Thyroid gland (tissue), 4 donors: ENCODE measurements at places on chromosomes 12 and 14. TPM values are rescaled to one million over a fixed set of nuclear protein-coding genes. Genes with fewer than 3 reads are reported as not detected.

- DNase-seq = no peak
Observed at GRCh38 chr12:8088574-8088973, 6.5 kb downstream of the NECAP1 start.

Gene STXBP6
- 44.1 TPM for total RNA-seq

DNA sequence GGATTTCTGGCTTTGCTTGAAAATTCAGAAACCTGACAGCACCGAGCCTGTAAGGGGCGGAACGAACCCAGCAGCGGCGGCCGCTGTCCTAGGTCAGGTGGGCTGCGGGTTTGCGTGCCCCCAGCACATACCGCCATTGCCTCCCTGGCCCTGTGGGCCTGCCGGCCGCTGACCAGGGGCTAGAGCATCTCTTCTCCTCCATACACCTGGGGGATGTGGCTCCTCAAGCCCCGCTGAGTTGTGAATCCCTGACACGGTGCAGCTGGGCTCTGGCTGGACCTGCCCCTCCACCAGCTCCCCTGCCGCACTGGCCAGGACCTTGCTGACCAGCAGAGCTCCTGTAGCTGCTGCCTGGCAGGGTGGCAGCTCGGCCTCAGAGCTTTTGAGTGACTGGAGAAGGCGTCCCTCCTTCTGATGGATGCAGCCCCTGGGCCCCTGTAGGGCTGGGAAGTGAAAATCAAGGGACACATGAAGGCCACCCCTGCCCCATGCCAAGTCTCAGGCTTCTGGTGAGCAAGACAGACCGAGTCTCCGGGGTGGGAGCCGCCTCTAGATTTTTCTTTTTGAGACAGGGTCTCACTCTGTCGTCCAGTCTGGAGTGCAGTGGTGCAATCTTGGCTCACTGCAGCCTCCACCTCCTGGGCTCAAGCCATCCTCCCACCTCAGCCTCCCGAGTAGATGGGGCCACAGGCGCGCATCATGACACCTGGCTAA, 184.9 kb upstream of the SFSWAP start:
- no peak for DNase-seq

Gene GTF2A1
- 35.7 TPM for total RNA-seq

GRCh38 chr14:32576088-32576795, 247.1 kb downstream of the AKAP6 start:
- DNase-seq = peak; percentile 22

GRCh38 chr12:106265116-106265515, 17.3 kb upstream of the CKAP4 start:
- no peak for DNase-seq

DNA sequence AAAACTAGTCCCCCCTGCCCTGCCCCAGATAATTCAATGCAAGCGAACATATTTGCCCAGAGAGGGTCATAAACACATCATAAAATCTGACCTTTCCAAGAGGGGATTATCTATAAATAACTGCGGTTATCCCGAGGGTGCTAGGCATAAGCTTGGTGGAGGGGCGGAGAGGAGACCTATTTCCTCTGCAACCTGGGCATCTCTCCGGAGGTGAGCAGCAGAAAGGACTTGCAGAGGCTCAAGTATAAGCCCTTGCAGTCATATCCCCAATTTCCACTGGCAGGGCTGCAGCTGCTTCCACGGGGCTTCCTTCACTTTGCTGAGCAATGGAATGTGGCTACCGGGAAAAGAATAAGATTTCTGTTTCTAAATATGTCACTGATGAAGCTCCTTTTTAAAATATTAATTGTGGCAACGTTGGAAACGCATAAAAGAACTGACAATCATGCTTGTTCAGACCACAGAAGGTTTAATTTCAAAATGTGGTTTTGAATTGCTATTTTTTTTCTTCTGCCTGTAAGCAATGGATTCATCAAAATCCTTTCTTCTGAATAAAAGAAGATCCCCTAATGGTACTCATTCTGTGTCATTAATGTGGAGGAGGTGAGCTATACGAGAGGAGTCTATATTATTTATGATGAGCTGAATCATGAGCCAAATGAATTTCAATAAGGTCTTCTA, 268.9 kb upstream of the ATP2B1 start:
- DNase-seq = no peak

Gene MYH6
- total RNA-seq = not detected

Gene NINJ2
- total RNA-seq = 1.2 TPM

- DNase-seq = no peak
Observed at GRCh38 chr12:50533971-50534370, 29.2 kb downstream of the DIP2B start.

DNA sequence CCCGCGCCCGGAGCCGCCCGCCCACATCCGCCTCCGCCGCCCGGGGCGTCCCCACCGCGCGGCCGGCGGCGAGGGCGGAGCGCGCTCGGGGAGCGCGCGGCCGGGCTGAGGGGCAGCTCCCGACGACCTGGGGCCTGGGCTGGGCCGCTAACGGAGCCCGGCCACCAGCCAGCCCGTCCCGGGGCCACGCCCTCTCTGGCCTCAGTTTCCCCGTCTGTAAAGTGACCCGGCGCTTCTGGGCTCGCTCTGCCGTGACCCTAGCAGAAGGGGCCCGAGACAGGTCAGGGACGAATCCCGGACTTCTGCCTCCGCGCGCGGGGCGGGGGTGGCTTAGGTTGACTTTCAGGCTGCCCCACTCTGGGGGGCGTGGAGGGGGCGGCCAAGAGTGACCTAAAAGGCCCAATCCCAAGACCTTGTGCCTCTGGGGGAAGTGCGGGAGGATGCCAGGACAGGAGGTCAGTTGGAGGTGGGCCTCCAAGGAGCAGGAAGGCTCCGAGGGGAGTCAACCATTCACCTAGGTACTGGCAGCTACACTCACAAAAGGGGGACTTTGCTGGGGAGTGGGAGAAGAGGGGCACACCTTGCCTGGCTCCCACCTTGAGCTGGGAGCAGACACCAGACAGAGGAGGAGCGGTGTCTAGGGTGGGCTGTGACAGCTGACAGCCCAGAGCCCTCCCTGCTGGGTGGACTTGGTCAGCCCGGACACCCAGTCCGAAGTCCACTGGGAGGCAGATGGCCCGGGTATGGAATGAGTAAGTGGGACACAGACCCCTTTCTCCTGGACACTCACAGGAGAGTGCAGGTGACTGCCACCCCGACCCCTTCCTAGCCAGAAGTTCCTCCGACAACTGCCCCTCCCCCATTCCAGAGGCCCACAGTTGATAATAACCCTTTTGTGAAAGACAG, 486 bp upstream of the AKT1 start:
- peak; percentile 59 for DNase-seq

DNA sequence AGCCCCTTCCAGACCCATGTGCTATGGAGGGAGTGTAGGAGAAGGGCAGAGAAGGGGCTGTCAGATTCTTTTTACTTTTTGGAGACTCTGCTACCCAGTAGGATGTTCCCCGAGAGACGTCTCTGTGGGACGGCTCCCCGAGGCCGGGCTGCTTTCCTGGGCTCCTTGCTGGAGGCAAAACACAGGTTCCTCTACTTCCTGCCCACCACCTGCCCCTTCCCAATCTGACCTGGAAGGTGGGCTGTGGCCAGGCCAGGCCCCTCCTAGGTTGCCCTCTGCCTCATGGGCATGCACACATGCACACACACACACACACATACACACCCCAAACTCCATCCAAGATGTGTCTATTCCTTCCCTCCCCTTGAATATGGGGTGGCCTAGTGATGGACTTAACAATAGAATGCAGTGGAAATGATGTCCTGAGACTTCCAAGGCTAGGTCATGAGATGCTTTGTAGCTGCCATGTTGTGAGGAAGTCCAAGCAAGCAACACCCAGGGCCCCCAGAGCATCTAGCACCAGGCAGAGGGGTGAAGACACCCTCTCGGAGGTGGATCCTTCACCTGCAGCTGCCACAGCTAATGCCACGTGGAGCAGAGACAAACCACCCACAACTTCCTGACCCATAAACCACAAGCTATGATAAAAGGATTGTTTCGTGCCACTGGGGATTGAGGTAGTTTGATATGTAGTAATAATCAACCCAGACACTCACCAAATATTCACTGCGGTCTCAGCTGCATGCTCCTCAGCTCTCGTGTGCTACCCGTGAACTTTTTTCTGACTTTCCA, 1.6 kb upstream of the ASB2 start:
- DNase-seq = no peak

Gene ABCC9
- total RNA-seq = 12.9 TPM

Gene WIF1
- total RNA-seq = not detected

GRCh38 chr14:49679271-49679670, 8.7 kb downstream of the POLE2 start:
- DNase-seq = no peak

DNA sequence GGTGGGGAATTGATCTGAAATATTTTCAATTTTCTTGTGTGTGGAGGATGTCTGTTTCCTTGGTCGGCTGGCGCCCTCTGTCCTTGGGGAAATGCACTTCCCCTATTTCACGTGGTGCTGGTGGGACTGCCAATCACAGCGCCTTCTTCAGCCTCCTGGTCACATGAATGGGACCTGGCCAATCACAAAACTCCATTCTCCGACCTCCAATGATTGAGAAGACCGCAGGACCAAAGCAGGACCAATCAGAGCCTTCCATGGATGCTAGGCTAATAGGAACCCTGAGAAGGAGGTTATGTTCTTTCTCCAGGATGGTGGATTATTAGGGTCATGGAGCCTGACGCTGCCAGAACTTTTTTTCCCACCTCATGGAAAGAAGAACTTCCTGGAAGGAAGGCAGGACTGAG, 188.7 kb downstream of the TTC8 start:
- no peak for DNase-seq

DNA sequence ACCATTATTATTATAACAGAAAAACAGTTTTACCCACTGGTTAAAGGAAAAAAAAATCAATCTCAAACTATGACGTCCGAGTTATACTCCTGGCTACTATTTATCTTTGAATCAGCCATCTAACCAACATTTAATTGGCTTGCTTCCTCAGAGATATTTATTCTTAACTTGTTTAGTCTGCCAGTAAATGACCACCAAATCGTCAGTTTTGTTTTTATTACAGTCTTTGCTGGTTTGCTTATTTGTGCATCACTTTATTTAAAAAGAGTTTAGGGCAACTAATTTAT, 71.2 kb downstream of the RASSF8 start:
- no peak for DNase-seq

GRCh38 chr12:113130457-113131135, 5.0 kb downstream of the RASAL1 start:
- peak; percentile 88 for DNase-seq

GRCh38 chr14:88993946-88994345, 169.5 kb downstream of the TTC8 start:
- DNase-seq = peak; percentile 8

GRCh38 chr12:57087010-57087690, 1.8 kb upstream of the NAB2 start:
- peak; percentile 95 for DNase-seq

- no peak for DNase-seq
Observed at GRCh38 chr14:60753264-60754119, 18.9 kb downstream of the MNAT1 start.

Gene SPIC
- total RNA-seq = not detected

DNA sequence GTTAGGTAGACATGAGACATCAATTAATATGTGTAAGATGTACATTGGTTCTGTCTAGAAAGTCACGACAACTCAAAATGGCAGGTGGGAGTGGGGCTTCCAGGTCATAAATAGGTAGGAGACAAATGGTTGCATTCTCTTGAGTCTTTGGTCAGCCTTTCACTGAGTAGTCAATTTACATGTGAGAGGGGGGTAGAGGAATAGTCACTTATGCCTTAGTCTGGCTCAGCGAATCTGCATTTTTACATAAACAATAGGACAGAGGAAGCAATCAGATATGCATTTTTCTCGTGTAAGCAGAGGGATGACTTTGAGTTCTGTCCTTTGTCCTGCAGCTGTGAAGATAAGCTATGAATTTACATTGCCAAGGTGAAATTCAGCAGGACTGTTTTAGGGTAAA, 27.8 kb upstream of the UNC79 start:
- no peak for DNase-seq

GRCh38 chr12:102454808-102455760, 25.3 kb downstream of the IGF1 start:
- DNase-seq = peak; percentile 59

DNA sequence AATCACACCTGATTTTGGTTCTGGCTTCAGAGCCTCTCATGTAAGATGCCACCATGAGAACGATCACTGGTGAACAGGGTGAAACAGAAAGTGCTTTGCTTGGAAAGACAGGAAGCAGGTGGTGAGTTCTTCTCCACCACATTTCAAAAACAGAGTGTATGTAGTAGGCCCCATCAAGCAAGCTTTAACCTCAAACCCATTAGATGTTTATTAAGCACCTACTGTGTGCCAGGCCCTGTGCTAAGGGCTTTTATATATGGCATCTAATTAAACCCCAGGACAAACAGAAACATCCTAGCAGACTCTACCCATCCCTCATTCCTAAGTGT, 47.8 kb upstream of the MED13L start:
- no peak for DNase-seq

DNA sequence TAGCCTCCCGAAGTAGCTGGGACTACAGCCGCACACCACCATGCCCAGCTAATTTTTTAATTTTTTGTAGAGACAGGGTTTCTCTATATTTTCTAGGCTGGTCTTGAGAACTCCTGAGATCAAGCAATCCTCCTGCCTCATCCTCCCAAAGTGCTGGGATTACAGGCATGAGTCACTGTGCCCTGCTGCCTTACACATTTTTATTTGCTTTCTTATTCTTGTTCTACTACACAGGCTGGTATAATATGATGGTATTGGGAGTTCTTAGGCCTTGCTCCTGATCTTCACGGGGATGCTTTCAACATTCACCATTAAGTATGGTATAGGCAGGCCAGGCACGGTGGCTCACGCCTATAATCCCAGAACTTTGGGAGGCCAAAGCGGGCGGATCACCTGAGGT, 21.2 kb downstream of the DGLUCY start:
- DNase-seq = no peak

- no peak for DNase-seq
Observed at GRCh38 chr12:52628841-52629240, 10.5 kb upstream of the KRT73 start.

DNA sequence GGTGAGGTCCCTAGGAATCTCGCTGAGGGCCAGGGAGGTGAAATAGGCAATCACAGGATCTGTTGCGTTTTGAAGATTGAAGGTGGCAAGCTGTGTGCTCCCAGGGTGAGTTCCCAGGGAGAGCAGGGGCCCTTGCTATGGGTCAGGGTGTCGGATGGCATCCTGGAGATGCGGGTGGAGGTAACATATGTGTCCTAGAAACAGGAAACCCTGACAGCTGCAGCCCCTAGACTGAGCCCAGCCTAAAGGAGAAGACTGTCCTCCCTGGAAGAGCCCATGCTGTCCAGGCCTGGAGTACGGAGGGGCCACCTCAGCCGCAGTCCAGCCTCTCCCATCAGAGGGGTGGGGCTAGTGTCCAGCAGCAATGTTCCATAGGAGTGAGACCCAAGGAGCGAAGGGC, 194.2 kb downstream of the NTF3 start:
- DNase-seq = no peak

GRCh38 chr12:128932521-128932920, 79.2 kb downstream of the GLT1D1 start:
- DNase-seq = no peak

- DNase-seq = no peak
Observed at GRCh38 chr12:104976703-104977102, 9.4 kb upstream of the NOPCHAP1 start.

Gene OR11H6
- not detected for total RNA-seq
